Aorta (tissue), 5 donors: ENCODE measurements at places on chromosomes 12 and 14.

DNA sequence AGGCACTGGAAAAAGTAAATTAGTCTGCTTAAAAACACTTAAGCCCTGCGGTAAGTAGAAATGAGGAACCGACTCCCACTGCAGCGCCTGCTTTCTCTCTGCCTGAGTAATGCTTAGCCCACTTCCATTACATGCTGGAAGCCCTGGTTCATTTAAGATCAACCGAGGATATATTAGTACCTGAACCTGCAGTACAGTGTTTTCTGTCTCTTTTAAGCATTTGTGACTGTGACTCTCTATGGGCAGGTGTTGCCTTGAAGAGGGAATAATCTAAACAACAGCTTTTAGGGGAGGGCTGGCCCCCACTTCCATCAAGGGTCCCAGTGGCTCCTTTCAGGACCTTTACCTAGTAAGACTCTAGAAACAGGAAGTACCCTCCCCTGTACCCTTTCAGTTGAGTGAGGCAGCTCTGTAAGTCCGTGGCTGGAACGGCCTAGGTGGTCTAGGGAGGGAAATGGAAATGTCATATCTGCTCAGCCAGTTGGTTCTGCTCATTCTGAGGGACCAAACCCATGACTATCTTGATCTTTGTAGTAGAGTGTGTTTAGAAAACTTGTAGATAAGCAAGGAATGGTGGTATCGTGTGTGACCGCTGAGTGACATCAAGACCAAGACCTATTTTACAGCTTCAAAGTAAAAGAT lies 56.2 kb downstream of the FNTB start:
- no peaks in the 10 kb centered on the region for H3K36me3 ChIP-seq
- H3K27me3 ChIP-seq, result no peaks in the 10 kb centered on the region
- no peak overlapping the region for H3K4me3 ChIP-seq

DNA sequence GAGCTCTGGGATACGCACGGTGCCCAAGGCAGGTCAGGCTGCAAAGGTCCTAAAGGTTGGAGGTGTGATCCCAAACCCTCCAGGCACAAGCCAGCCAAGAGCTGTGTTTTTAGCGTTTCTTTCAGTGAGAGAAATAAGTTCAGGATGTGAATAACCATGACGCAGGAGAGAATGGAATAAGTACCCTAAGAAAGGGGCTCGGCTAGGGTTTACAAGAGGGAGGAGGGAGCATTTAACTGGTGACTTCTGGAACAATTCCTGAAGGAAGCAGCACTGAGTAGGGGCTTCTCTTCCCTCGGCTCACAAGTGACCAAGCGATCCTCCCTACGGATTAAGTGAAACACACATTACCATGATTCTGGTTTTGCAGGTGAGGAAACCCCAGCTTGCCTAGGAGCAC lies 29.4 kb downstream of the SSH1 start:
- no peak overlapping the region for H3K4me3 ChIP-seq
- H3K27ac ChIP-seq, result no peak overlapping the region
- H3K27me3 ChIP-seq, result no peaks in the 10 kb centered on the region
- no peak for DNase-seq

GRCh38 chr12:45290216-45290605 lies 74.3 kb downstream of the ANO6 start:
- DNase-seq, result no peak
- H3K4me3 ChIP-seq, result no peak overlapping the region
- no peaks in the 10 kb centered on the region for H3K27me3 ChIP-seq
- peaks cover 10% of the 10 kb centered on the region for H3K4me1 ChIP-seq
- H3K36me3 ChIP-seq, result no peaks in the 10 kb centered on the region

GRCh38 chr14:104091061-104091926 lies 5.8 kb downstream of the ASPG start:
- H3K4me1 ChIP-seq, result no peaks in the 10 kb centered on the region
- H3K27me3 ChIP-seq, result no peaks in the 10 kb centered on the region
- H3K27ac ChIP-seq, result no peak overlapping the region
- peak; percentile 57 for DNase-seq
- H3K4me3 ChIP-seq, result no peak overlapping the region
- H3K36me3 ChIP-seq, result no peaks in the 10 kb centered on the region

GRCh38 chr12:26987634-26988424 lies 26.4 kb downstream of the TM7SF3 start:
- H3K4me1 ChIP-seq, result no peaks in the 10 kb centered on the region
- H3K36me3 ChIP-seq, result no peaks in the 10 kb centered on the region
- H3K27me3 ChIP-seq, result no peaks in the 10 kb centered on the region
- DNase-seq, result no peak

DNA sequence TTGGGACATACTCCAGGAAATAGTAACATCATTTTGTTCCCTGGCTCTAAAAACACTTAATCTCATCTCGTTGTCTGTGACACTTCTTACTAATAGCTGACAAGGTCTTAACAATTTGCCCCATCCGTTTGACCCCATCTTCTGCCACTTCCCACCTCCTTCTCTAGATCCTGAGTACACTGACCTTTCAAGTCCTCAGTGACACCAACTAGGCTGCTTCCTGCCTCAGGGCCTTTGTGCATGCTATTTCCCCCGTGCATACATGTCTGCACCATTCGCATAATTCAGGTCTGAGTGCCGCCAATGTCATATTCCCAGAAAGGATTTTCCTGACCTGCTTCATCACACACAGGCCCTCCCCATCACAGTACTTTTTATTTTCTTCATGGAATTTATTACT lies 70.6 kb upstream of the CCND2 start:
- H3K27me3 ChIP-seq, result no peaks in the 10 kb centered on the region
- H3K4me3 ChIP-seq, result no peak overlapping the region
- no peak for DNase-seq

GRCh38 chr12:11705010-11705409 lies 55.5 kb downstream of the ETV6 start:
- DNase-seq, result no peak
- H3K4me1 ChIP-seq, result peaks cover 11% of the 10 kb centered on the region
- H3K27ac ChIP-seq, result no peak overlapping the region
- no peaks in the 10 kb centered on the region for H3K36me3 ChIP-seq
- no peak overlapping the region for H3K4me3 ChIP-seq
- no peaks in the 10 kb centered on the region for H3K27me3 ChIP-seq

DNA sequence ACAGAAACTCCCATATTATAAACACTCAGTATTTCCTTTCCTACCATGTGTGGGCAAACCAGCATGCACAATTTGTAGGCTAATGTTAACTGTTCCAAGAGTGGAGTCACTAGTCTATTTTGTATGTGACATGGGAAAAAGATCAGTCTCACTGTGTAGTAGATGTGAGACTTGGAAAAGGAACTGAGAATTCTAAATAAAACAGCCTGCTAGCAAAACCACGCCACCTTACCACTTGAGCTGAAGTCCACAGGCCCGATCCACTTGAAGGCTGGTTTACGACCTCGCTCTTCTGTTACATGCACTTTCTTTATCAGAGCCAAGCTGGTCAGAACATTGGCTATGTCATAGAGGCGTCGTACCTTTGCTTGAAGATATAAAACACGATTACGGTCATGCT lies 22.5 kb downstream of the E2F7 start:
- H3K4me3 ChIP-seq, result no peak overlapping the region
- no peak overlapping the region for H3K27ac ChIP-seq
- H3K4me1 ChIP-seq, result no peaks in the 10 kb centered on the region

DNA sequence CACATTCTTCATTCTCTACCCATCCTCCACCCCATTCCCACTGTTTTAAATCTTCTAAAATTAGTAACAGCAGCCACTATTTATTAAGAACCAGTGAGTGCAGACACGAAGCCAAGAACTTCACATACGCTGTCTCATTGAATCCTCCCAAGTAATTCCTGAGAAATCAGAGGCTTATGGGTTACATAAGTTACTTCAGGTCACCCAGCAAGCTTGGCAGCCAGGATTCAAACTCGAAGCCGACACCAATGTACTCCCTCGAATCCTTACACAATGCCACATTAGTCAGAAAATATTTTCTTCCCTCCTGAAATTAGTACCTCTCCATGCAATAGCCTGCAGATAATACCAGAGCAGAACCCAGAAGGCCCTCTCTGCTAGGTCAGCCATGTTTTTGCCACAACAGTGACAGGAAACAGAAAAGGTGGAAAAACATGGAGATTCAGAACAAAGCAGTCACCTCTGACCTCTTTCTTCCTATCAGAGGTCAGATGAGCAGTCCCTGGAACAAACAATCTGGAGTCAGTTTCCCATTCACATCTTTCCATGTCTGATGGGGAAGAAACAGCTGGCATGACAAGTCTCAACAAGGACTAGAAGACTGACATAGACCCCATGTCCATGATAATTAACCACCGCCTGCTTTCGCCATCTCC lies 16.4 kb downstream of the NID2 start:
- H3K4me1 ChIP-seq, result peaks cover 9% of the 10 kb centered on the region
- DNase-seq, result no peak
- no peak overlapping the region for H3K4me3 ChIP-seq

DNA sequence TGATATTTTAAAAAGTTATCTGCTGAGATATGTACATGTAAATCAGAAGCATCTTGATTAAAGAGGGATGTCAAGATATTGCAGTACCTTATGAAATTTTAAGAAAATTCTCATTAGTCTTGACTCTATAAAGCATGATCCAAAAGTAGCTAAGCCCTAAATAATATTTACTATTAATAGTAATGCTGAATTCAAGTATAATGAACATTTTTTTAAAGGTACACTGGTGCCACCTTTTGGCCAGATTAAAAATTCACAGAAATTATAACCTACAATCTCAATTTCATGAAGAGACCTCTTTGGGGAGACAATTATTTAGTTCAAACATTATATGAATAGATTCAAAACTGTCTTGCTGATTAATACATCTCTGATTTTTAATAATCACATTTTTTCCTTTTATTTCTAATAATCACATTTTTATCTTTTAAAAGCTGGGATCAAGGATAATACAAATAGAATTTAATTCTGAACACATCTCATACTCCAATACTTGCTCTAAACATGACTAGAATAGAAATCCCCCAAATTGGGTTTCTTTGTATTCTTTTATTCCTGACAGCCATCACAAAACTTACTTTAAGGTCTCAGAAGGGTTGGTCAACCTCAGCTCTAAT lies 13.4 kb downstream of the AKAP5 start:
- no peaks in the 10 kb centered on the region for H3K27me3 ChIP-seq
- no peak overlapping the region for H3K27ac ChIP-seq
- H3K4me1 ChIP-seq, result no peaks in the 10 kb centered on the region
- H3K36me3 ChIP-seq, result no peaks in the 10 kb centered on the region

GRCh38 chr14:90693413-90693812 lies 122.8 kb downstream of the TTC7B start:
- no peaks in the 10 kb centered on the region for H3K4me1 ChIP-seq
- no peak overlapping the region for H3K4me3 ChIP-seq
- no peak for DNase-seq
- H3K27me3 ChIP-seq, result no peaks in the 10 kb centered on the region
- H3K27ac ChIP-seq, result no peak overlapping the region

DNA sequence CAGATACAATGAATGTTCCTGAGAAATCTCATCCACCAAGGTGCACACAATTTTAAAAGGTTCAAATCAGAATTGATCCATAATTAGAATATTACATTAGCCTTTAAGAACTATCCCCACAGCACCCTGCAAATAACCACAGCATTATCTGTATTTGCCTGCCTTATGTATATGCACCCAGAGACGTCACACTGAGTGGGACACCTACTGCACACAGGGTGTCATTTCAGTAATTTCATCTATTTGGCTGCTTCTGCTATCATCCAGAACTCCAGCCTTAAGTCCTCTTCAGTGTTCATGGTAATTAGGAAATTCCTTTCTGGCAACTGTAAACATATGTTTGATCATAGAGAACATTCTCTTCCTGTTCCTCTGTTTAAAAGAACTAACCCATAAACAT lies 298.4 kb downstream of the SYT1 start:
- H3K4me3 ChIP-seq, result no peak overlapping the region
- no peak overlapping the region for H3K27ac ChIP-seq
- H3K27me3 ChIP-seq, result no peaks in the 10 kb centered on the region
- no peak for DNase-seq

GRCh38 chr12:72273851-72274351 lies 1.7 kb downstream of the TRHDE start:
- H3K4me1 ChIP-seq, result no peaks in the 10 kb centered on the region
- no peak for DNase-seq
- H3K27ac ChIP-seq, result no peak overlapping the region
- H3K36me3 ChIP-seq, result no peaks in the 10 kb centered on the region

GRCh38 chr12:125346362-125346761 lies 281.1 kb downstream of the AACS start:
- H3K27ac ChIP-seq, result no peak overlapping the region
- H3K4me3 ChIP-seq, result no peak overlapping the region
- H3K4me1 ChIP-seq, result no peaks in the 10 kb centered on the region

DNA sequence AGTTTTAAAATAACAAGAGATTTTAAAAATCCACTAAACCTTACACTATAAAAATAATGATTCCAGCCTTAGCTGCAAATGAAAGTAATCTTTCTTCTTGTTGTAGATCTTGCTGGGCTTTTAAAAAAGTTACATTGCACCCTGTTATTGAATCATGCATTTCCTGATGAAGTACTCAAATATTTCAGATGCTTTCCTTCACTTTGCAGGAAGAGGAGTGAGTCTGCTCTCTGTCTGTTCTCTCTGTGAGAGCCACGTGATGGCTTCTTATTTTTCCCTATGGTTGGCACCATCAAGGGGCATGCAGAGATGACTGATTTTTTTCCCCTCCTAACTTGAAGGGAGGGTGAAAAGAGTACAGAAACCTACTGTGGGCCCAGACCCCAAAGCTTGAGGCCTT lies 262.7 kb downstream of the ATP23 start:
- no peaks in the 10 kb centered on the region for H3K4me1 ChIP-seq
- no peaks in the 10 kb centered on the region for H3K36me3 ChIP-seq
- H3K27ac ChIP-seq, result no peak overlapping the region
- H3K27me3 ChIP-seq, result no peaks in the 10 kb centered on the region

DNA sequence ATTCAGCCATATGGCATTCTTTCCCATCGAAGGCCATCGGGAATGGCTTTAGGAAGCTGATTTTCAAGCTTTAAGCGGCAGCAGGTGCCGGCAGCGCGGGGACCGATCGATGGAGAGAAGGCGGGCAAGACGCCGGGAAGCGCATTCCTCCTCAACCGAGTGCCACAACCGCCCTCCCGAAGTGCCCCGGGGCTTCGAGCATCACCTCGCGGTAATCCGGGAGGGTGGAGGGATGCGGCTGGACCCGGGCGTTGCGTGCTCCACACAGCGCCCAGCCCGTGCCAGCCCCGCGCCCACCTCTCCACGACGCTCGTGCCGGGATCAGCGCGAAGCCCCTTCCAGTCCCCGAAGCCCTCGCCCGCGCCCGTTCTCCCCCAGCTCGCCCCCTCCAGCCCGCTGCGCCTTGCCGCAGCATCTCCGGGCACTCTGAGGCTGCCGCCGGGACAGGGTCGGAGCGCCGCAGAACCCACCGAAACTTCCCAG lies 3.2 kb downstream of the USP44 start:
- H3K27ac ChIP-seq, result peak overlapping the region; percentile 38
- peak; percentile 53 for DNase-seq
- H3K4me3 ChIP-seq, result peak overlapping the region; percentile 54

DNA sequence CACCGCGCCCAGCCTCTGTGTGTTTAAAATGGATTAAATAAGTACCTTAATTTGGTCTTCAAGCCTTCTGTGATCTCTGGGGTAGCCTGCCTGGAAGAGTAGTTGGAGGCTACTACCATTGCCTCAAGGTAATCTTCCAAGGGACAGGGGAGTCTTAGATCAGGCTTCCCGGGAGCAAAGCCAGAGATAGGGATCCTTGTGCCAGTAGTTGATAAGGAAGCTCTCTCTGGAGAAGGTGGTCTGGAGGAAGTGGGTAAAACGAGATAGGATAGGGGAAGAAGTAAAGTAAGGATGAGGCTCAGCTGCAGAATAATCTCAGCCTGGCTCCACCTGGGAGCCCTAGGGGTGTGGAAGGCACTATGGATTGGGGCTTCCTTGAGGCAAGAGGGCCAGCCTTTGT lies 38.5 kb downstream of the FOS start:
- no peak overlapping the region for H3K4me3 ChIP-seq
- no peaks in the 10 kb centered on the region for H3K36me3 ChIP-seq
- no peak overlapping the region for H3K27ac ChIP-seq
- DNase-seq, result no peak
- no peaks in the 10 kb centered on the region for H3K27me3 ChIP-seq
